ENCODE measurements at places on chromosomes 16 and 17. TPM values are rescaled to one million over a fixed set of nuclear protein-coding genes. Genes with fewer than 3 reads are reported as not detected.

CCL2 gene
- 84.3 TPM for total RNA-seq

C16orf89 gene
- total RNA-seq = not detected

CTDNEP1 gene
- 56.5 TPM for total RNA-seq

GRCh38 chr16:88353691-88354090 lies 29.1 kb upstream of the ZNF469 start:
- DNase-seq = no peak

DNA sequence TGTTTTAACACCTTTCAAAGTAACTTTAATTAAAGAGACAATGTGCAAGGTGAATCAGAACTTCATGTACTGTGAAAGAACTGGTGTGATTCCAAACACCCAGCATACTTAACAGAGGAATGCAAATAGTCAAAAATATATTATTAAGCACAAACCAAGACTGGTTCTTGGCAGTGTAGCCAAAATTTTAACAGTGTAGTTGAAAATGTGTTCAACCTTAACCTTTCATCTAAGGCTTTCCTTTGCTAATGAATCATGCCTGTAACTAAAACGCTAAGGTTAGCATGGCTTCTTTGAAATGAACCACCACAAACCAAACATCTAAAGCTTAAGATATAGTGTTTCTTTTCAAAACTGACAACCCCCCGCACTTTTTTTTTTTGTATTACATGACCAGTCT lies 146.3 kb upstream of the AXIN2 start:
- DNase-seq = no peak

DNA sequence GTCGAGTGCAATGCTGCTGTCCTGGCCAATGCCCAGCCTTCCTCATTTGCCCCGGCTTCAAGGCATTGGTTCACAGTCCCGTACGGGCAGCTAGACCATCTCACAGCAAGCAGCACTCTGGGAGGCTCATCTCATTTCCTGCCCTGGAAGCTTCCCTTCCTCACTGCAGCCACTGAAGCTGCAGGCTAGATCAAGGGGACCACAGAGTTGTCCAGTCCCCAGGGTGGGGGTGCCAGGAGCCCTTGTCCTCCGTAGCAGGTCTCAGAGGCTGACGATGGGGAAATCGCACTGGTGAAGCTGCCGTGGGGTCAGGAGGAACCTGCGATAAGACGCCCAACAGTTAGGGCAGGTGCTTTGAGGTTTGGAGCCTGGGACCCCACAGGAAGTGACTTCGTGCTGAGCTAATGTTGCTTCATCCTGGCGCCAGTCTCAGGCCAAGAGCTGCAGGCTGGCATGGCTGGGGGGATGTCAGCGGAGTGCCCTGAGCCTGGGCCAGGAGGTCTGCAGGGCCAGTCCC lies at the start of gene SPNS3:
Gene SPNS3 (plus strand): TSS at position 426 of the 517 bp plus-strand sequence. CDS start 28 bp downstream, at position 454.
- peak; percentile 20 for DNase-seq

- no peak for DNase-seq
Measured at GRCh38 chr17:2542456-2542855, 30.8 kb upstream of the METTL16 start.

DNA sequence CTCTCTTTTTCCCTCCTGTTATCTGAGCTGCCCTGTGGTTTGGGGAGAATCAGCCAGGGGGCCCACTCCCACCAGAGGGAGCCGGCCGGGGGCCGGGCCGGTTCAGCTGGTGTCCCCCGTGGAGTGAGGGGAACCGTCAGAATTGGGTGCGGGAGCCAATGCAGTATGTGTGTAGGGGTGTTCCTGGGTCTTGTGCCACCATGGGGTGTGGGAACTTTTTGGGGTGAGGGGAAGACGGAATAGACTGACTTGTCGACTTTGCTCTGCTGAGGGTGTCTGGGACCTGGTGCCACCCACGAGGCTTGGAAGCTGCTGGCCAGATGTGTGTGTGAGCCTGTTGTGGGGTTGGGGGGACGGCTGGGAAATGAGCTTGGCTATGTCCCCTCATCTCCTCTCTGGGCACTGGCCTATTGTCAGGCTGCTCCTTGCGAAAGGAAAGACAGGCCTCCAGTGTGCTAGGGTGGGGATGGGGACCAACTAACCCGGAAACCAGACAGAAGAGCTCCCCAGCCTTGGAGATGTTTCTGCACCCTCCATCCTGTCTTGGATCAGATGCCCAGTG lies 9.9 kb downstream of the RARA start:
- DNase-seq = peak; percentile 21

All from dermis blood vessel endothelial cell (primary cell).